ENCODE measurements at places on chromosomes 7 and 10. TPM values are rescaled to one million over a fixed set of nuclear protein-coding genes. Genes with fewer than 3 reads are reported as not detected.

- H3K4me3 ChIP-seq = no peak overlapping the region
- peaks cover 57% of the 10 kb centered on the region for H3K4me1 ChIP-seq
- H3K27me3 ChIP-seq = peaks cover 29% of the 10 kb centered on the region
- no peaks in the 10 kb centered on the region for H3K36me3 ChIP-seq
- peak overlapping the region; percentile 29 for H3K27ac ChIP-seq
Observed at GRCh38 chr7:150999497-151000230, 8.8 kb downstream of the NOS3 start.

DNA sequence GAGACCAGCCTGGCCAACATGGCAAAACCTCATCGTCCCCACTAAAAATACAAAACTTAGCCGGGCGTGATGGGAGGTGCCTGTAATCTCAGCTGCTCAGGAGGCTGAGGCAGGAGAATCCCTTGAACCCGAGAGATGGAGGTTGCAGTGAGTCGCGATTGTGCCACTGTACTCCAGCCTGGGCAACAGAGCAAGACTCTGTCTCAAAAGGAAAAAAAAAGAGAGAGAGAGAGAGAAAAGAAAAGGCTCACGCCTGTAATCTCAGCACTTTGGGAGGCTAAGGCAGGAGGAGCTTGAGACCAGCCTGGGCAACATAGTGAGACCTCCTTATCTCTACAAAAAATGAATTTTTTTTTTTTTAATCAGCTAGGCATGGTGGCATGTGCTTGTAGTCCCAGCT lies 157.6 kb downstream of the CUX1 start:
- no peak overlapping the region for H3K4me3 ChIP-seq
- DNase-seq = no peak
- H3K27me3 ChIP-seq = no peaks in the 10 kb centered on the region

DNA sequence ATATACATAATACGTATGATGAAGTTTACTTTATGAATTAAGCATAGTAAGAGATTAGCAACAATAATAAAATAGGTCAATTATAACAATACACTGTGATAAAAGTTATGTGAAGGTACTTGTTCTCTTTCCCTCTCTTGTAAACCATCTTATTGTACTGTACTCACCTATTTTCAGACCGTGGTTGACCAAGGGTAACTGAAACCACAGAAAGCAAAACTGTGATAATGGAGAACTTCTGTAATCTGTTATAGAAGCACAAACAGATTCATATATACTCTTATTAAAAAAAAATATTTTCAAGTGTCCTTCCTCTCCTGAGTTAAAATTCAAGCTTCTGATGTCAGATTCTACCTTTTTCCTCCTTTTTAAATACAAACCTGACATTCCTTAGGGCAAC lies 1247.8 kb upstream of the SORCS1 start:
- no peak for DNase-seq
- H3K27me3 ChIP-seq = no peaks in the 10 kb centered on the region
- H3K4me1 ChIP-seq = no peaks in the 10 kb centered on the region
- no peaks in the 10 kb centered on the region for H3K36me3 ChIP-seq

SSBP1 gene
- 91.1 TPM for total RNA-seq

GPER1 gene
- total RNA-seq = 0.26 TPM

TIAL1 gene
- total RNA-seq = 153 TPM
